ENCODE measurements at places on chromosomes 4 and X.
A peak's percentile ranks its signal among the peaks of the same experiment; 100 is the strongest.

- peak; percentile 70 for DNase-seq
These were observed at the start of gene ATP11C for GRCh38 chrX:139932901-139933796. Gene ATP11C (minus strand): TSS chrX:139933053. CDS start chrX:139932042, 1,011 bp downstream.

- no peak for DNase-seq
These were observed 514.8 kb downstream of the BCOR start for GRCh38 chrX:39582976-39583375.

DNA sequence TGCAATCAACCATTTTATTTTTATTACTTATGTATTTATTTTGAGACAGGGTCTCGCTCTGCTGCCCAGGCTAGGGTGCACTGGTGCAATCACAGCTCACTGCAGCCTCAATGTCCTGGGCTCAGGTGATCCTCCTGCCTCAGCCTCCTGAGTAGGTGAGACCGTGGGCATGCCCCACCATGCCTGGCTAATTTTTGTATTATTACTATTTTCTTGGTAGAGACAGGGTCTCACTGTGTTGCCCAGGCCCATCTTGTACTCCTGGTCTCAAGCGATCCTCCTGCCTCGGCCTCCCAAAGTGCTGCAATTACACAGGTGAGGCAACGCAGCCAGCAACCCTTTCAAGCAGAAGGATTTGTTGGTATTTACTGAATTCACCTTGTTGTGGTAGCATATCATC lies 60.3 kb upstream of the PPP2R3B start:
- DNase-seq: no peak

DNA sequence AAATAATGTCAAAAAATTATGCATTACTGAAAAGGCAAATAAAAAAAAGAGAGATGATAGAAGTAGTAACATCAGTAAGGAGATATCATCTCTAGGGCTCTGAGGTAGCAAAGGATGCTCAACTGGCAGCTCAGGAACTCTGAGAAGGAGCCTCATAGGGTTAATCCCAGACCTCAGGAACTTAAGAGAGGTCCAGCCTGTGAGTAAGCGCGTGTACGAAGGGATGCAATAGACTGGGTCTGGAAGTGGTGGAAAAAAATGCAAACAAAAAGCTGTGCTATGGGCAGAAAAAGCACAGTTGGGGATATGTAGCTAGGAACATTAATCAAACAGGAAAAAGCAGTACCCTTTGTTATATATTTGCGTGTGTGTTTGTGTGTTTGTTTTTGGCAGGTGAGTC lies 282.0 kb downstream of the GALNTL6 start:
- DNase-seq: no peak

DNA sequence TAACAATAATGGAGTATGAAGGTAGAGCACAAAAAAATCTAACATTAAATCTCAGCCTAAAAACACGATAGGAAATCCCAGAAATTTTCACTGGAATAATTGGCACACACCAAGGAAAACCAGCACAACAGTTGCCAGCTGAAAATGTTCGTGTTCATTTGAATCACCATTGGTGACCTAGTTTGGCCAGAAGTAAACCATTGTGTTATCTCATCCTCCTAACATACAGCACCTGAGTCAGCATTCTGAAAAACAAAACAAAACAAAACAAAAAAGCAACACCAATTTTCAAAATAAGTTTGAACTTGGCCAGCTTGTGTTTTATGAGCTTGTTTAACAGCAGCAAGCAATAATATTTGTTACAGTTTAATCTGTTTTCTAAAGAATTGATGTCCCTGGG lies 41.1 kb downstream of the UCHL1 start:
- no peak for DNase-seq

DNA sequence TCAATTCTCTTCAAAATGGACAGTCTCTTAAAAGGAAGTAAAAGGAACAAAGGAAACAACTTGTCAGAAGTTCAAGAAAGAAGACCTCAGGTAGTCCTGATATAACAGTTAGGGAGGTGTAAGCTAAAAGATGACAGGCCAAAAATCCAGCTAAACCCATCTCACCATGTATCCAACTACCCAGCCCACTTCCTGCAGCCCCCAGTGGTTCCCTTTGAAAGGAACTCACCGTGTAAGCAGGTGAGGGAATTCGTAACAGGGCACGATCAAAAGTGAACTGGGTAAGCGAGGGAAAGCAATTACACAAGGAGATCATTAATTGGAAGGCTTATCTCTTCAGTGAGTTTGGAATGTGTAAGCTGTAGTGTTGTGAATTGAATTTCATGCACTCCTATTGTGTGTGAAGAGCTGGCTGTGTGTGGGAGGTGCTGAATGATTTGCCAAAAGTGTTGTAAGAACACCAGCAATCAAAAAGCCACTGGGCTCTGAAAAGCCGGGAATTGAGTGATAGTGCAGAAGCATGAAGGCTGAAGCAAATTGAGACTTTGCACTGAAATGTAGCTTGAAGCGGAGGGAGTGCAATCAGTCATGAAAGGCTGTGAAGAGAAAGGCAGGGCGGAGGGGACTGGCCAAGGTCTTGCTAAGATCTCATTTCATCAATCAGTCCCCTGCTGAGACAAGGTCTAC lies 914.2 kb upstream of the LCORL start:
- no peak for DNase-seq

DNA sequence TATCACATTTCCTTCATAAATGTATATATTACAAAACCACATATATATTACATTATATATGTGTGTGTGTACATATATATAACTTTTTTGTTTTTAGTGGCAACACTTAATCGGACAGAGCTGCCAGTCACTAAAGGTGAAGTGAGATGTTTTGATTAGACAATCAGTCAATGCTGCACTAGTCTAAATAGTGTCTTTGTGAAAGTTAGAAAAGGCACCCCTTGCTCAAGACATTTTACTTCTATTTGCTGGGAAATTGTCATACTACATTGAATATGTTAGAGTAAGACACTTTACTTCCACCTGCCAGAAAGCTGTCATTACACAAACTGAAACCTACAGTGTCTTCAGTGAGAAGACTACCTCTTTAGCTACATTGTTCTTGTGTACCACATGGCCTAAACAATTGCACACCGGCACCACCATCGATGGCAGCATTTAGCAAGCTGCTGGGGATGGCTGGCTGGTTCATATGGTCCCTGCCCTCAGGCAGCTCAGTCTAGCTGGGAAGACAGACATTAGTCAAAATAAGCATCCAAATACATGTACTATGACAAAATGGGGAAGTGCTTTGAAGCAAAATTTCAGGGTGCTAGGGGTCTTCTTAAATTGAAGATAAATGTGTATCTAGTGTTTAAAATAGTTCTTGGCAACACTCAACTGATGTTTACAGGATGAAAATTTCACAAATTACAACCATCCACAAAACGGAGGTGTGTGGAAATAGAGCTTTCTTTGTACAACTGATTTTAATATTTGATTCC lies 148.1 kb upstream of the GATB start:
- no peak for DNase-seq

DNA sequence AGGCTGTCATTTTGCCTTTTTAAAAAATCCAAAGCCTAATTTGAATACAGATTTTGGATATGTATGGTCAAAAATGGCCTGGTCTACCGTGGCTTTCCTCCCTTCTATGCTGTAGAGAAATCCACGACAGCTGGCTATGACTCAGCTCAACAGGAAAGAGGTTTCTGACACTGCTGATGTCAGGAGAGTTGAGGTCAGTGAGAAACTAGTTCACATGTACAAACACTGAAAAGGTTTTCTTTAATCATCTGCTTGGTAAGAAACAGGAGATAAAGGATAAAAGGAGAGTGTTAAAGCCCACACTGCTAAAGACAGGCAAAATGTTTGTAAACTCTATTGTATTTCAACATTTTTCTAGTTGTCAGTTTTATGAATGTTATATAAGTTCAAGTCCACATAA lies 113.9 kb downstream of the NYX start:
- peak; percentile 5 for DNase-seq

DNA sequence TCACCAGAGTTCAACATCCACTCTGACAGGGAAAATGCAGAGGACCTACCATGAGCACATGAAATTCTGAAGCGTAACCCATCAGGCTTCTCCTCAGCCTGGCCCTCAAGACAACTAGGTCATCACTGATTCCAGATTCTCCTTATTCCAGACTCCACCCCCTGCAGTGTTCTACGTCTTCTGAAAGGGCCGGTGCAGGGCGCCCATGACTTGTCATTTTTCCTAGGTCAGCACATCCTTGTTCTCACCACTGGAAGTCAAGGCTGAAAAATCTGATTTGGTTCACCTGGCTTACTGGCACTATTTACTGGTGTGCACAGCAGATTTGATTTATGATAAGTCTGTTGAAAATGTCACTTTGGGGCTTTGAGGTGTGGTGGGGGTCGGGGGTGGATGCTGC lies 140.9 kb upstream of the KLF3 start:
- no peak for DNase-seq
